Prostate gland (tissue), 2 donors: ENCODE measurements at places on chromosomes 5 and 9. TPM values are rescaled to one million over a fixed set of nuclear protein-coding genes. Genes with fewer than 3 reads are reported as not detected.

GRCh38 chr5:39080597-39081204 lies 6.5 kb upstream of the RICTOR start:
- H3K4me3 ChIP-seq = no peak overlapping the region
- H3K27ac ChIP-seq = no peak overlapping the region
- no peaks in the 10 kb centered on the region for H3K27me3 ChIP-seq
- no peaks in the 10 kb centered on the region for H3K4me1 ChIP-seq
- peak; percentile 15 for DNase-seq
- no peaks in the 10 kb centered on the region for H3K36me3 ChIP-seq

DNA sequence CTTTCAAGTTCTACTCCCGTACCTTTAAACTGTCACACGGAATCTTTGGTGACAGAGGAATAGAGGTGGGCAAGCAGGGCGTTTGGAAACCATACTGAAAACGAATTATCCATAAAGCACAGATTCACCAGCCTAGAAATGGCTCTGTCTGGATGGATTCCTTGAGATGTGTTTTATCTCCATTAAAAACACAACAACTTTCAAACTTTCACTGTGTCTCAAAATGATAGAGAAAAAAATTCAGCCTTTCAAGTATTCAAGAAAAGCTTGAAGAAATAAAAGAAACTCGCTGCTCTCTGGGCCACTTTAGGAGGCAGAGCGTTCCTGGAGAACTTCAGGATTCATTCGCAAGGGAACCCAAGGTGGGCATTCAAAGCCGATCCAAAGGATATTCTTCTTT lies 589 bp upstream of the THBS4 start:
- DNase-seq = no peak
- no peaks in the 10 kb centered on the region for H3K4me1 ChIP-seq
- peak overlapping the region; percentile 29 for H3K4me3 ChIP-seq
- H3K27me3 ChIP-seq = no peaks in the 10 kb centered on the region
- H3K27ac ChIP-seq = no peak overlapping the region

DNA sequence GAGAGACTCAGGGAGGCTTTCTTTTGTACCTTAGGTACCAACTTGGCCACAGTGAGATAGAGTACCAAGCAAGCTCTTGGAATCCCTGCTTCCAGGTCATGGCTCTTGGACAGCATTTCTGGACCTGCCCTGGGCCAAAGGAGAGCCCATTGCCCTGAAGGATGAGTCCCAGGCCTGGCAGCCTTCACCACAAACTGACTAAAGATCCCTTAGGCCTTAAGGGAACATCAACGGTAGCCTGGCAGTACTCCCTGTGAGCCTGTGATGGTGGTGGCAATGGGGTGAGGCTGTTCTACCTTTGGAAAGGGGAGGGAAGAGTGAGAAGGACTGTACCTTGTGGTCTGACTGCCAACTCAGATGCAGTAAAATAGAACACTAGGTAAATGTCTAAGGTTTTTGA lies 334.6 kb downstream of the SPOCK1 start:
- no peak for DNase-seq
- H3K27me3 ChIP-seq = no peaks in the 10 kb centered on the region
- H3K4me3 ChIP-seq = no peak overlapping the region
- no peaks in the 10 kb centered on the region for H3K36me3 ChIP-seq
- no peaks in the 10 kb centered on the region for H3K4me1 ChIP-seq

GRCh38 chr9:12879961-12880360 lies 105.1 kb downstream of the LURAP1L start:
- no peaks in the 10 kb centered on the region for H3K27me3 ChIP-seq
- no peaks in the 10 kb centered on the region for H3K36me3 ChIP-seq
- DNase-seq = no peak

GRCh38 chr9:84296146-84296843 lies 44.3 kb downstream of the SLC28A3 start:
- H3K36me3 ChIP-seq = no peaks in the 10 kb centered on the region
- no peak overlapping the region for H3K27ac ChIP-seq
- H3K4me3 ChIP-seq = no peak overlapping the region
- no peak for DNase-seq
- no peaks in the 10 kb centered on the region for H3K27me3 ChIP-seq

GRCh38 chr9:131743501-131743900 lies 3.6 kb upstream of the RAPGEF1 start:
- no peak for DNase-seq
- no peaks in the 10 kb centered on the region for H3K27me3 ChIP-seq
- no peak overlapping the region for H3K27ac ChIP-seq
- H3K4me1 ChIP-seq = peaks cover 4% of the 10 kb centered on the region
- no peak overlapping the region for H3K4me3 ChIP-seq

- H3K36me3 ChIP-seq = no peaks in the 10 kb centered on the region
- H3K4me3 ChIP-seq = no peak overlapping the region
- DNase-seq = no peak
- H3K27ac ChIP-seq = no peak overlapping the region
Measured at GRCh38 chr5:16140417-16140816, 39.2 kb downstream of the MARCHF11 start.

GRCh38 chr9:86126998-86127972 lies 27.9 kb upstream of the GOLM1 start:
- H3K4me1 ChIP-seq = peaks cover 5% of the 10 kb centered on the region
- peak; percentile 57 for DNase-seq
- H3K4me3 ChIP-seq = no peak overlapping the region
- no peaks in the 10 kb centered on the region for H3K36me3 ChIP-seq
- no peaks in the 10 kb centered on the region for H3K27me3 ChIP-seq

Gene PCDHGA2
- 19.7 TPM for total RNA-seq

Gene FBXW2
- total RNA-seq = 57.1 TPM

Gene NRARP
- total RNA-seq = 24.3 TPM
